LNCaP clone FGC (cell line): ENCODE measurements at places on chromosomes 11 and 22.

DNA sequence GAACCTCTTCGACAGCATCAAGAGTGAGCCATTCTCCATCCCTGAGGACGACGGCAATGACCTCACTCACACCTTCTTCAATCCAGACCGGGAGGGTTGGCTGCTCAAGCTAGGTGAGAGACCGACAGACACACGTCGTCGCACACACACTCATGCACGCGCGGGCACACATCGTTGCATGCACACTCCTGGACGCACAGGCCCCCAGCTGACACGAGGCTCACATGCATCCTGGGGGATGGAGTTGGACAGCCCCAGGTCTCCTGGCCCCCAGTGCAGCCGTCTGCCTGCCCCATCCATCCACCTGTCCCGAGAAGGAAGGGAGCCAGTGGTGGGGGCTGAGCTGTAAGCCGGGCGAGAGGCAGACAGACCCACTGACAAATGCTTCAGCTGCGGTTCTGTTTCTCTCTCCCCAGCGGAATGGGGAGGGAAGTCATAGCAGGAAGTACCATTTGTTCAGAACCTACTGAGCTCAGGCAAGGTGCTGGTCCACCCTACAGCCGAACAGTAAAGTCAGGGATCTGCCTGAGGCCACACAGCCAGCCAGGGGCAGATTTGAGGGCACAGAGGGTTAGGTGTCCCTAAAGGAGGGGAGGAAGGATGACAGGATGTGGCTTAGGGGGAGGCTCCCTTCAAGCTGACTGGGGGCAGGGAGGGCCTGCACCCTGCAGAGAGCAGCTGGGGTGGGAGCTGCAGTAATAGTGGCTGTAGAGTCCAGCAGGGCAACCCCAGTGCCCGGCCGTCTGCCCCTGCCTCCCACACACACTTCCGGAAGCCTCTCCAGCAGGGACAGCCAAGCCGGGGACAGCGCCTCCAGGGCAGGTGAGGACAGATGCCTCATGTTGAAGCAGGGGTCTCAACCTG is 27.1 kb downstream of the CYTH4 start:
- DNase-seq = no peak

- DNase-seq = no peak
These were observed 16.2 kb downstream of the SC5D start for GRCh38 chr11:121308816-121309215.

- no peak for DNase-seq
These were observed 87.7 kb upstream of the ANO3 start for GRCh38 chr11:26244207-26244606.

DNA sequence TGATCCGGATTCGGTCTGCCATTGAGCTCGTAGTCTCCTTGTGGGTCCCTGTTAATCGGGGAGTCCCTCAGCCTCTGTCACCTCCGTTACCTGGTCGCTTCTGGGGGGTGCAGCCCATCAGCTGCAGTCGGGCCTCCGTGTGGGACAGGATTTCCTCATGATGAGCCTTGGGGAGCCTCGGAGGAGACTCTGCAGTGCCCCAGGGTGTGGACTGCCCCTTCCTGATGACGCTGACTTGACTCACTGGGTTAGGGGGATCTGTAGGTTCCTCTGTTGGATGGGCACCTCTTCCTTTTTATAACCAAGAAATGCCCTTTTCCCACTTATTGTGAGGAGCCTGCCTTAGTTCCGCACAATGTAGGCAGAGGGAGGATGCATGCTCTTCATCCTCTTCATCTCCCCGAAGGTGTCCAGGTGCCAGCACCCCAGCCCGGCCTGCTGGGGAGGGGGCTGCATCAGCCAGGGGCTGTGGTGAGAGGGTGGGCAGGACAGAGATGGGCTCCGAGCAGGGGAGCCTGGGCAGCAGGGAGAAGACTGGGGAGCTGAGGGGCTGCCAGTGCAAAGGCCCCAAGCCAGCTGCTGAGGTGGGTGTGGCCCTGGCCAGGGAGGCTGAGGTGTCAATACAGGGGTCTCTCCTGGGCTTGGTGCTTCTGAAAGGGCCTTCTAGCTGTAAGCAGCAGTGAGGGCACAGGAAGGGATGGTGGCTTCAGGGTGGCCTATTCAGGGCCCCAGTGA is 13.5 kb upstream of the TTLL8 start:
- no peak for DNase-seq

DNA sequence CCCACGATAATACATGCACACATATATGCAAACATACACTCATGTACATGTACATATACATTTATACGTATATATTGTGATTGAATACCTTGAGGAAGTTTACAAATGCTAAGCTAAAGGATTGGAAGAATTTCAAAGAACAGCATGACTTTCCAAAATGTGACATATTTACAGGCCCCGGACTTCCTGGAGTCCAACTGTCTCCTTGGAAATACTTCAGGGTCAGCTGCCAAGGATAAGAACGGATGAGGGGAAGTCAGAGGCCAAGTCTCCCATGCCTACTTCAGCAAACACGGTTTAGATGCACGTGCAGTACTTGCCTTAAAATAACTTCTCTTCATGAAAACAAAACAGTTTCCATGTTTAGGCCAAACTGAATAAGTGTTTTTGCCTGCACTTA is 213.6 kb downstream of the DYNC2H1 start:
- DNase-seq = peak; percentile 72

DNA sequence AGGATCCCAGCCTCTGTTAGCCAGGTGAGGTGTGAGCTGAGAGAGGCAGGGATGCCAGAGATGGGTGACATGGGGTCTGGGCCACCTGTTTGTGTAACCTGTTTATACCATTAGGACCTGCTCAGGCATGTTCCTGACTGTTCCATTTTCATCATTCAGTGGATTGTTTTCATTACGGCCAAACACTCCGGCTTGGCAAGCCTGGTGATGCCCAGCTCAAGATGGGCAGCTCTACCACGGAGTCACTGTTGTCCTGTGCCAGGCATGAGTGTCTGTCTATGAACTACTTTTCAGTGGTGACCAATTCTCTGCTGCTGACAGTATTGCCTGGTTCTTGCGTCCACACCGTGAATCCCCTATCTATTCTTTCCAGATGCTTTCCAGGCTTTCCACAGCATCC is 71.5 kb upstream of the SLC22A12 start:
- DNase-seq = no peak

- DNase-seq = no peak
These were observed 4.8 kb downstream of the OAF start for GRCh38 chr11:120215634-120216033.

DNA sequence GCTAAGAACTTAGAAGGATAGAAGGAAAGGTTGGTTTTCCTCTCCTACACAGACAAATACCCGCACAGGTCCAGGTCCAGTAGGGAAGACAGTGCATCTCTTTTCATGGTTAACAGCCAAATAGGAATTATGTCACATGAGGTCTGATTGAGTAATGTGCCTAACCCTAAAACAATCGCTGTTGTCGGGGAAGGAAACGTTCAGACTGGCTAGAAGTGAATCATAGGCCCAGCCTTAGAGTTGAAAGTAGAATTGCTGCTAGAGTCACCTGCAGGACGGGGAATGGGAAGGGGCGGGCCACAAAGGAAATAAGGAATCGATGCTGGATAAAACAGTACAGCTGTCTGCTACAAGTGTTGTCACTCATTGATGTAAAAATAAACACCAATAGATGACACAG is 12.4 kb upstream of the HTATIP2 start:
- no peak for DNase-seq

DNA sequence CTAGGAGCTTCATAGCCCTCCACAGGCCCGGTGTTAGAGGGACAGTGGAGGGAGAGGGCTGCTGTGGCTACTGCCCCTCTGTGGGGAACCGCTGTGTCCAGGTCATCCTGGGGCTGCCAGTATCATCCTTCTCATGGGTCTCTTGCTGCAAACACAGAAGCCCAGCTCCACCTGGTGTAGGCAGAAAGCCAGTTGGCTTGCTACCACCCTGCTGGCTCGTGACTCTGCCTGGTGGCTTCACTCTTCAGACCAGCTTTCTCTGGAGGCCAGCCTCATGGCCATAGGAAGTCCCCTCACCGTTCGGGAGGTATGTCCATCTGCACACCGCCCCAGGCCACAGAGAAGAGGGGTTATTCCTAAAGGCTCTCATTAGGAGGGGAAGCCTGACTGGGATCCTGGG is 19.4 kb upstream of the SUSD2 start:
- DNase-seq = peak; percentile 83

DNA sequence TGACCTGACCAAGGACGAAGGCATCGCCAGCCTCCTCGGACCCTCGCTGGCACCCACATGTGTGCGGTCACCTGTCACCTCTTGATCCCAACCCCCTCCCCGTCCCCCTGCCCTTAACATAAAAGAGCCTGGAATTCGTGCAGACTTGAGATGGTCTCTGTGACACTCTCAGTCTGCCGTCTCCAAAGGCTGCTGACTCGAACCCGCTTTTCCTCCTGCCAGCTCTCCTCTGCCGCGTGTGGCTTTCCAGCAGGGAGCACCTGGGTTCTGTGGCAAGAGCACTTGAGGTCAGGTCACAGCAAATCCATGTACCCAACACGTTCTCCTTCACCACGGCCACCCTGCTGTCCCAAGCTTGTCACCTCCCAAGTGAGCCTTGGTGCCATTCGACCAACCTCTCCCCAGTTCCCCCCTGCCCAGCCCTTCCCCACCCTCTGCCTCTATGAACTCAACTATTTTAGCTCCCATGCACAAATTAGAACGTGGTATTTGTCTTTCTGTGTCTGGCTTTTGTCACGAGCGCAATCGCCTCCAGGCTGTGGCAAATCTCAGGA is 207.6 kb downstream of the BRD1 start:
- no peak for DNase-seq

DNA sequence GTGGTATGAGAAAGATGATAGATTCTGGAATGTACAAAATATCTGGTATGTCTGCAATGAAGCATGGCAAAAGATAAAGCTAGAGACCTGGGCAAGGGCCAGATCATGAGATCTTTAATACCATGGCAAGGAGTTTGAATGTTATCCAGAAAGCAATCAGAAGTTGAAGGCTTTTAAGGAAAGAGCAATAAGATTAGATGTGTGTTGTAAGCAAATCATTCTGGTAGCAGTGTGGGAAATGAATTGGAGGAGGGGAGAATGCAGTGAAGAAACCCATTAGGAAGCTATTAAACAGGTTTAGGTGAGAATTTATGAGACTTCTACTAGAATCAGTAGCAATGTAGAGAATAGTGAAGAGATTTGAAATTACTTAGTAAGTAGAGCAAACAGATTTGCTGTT is 32.2 kb upstream of the SYT9 start:
- no peak for DNase-seq

- no peak for DNase-seq
These were observed 336.8 kb upstream of the DDI1 start for GRCh38 chr11:103699656-103700055.

GRCh38 chr11:119844808-119845207 is 115.8 kb upstream of the NECTIN1 start:
- DNase-seq = no peak

DNA sequence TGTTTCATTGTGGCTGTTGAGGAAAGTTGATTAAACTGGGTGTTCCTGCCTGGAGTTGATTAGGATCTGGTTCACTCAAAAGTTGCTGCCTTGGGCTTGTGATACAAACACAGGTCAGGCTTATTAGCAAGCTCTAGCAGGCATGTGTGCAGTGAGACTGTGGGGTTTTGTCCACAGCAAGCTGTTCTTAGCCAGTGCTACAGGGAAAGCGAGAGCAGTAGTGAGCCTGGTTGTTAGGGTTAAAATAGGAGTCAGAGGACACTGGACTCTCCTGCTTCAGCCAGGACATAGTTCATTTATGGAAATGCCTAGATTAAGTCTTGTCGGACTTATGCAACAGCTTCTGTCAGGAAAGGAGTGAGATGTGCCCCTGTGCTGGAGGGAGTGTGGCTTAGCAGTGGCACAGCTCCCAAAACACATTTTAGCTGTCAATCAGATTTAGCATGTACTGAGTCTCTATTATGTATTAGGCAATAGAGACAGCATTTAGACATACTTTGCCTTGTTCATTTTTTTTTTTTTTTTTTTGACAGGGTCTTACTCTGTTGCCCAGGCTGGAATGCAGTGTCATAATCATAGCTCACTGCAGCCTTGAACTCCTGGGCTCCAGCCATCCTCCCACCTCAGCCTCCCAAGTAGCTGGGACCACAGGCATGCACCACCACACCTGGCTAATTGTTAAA is 8.7 kb downstream of the SNRPD3 start:
- no peak for DNase-seq

GRCh38 chr22:46792061-46792796 is 29.8 kb downstream of the TBC1D22A start:
- no peak for DNase-seq
